ENCODE measurements at places on chromosomes 6 and 20. TPM values are rescaled to one million over a fixed set of nuclear protein-coding genes. Genes with fewer than 3 reads are reported as not detected.

The OLIG3 gene
- not detected for total RNA-seq

The PHACTR3 gene
- total RNA-seq = not detected

The PI3 gene
- 1.8 TPM for total RNA-seq

The BPIFB2 gene
- not detected for total RNA-seq

The TAB2 gene
- total RNA-seq = 98.8 TPM

The RNF39 gene
- not detected for total RNA-seq

- no peak for DNase-seq
Observed at GRCh38 chr20:21172626-21173025, 46.7 kb downstream of the KIZ start.

DNA sequence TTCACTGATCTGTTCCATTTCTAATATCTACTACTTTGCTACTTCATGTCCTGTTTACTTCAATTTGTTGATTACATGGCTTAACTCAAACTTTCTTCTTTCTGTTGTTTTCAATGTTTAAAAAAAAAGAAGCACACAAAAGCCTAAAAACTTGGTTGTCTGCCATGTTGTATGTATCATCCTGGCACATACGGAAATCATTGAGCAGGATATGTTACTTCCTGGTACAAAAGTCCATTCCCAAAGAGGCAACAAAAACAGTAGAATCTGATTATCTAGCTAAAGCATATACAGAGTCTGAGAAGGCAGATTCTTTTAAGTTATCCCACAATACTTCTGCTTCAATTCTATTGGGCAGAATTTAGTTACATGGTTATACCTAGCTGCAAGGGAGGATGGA, 14.5 kb upstream of the COL12A1 start:
- DNase-seq = no peak

DNA sequence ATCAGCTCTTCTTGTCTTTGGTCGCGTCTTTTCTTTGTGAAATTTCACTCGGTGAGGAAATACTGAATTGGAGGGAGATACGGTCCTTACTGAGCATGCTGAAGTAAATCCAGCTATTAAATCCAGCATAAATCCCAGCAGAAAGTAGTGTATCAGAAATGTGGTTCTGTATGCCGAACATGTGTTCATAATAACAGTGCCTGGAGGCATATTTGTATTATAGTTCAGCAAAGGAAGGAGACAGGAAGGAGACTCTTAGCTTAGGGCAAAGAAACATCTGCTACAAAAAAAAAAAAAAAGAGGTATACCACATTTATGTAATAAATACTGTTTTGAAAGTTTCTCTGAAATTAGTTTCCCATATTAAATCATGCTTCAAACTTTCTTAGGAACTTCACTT, 211.8 kb downstream of the PLCB4 start:
- no peak for DNase-seq

DNA sequence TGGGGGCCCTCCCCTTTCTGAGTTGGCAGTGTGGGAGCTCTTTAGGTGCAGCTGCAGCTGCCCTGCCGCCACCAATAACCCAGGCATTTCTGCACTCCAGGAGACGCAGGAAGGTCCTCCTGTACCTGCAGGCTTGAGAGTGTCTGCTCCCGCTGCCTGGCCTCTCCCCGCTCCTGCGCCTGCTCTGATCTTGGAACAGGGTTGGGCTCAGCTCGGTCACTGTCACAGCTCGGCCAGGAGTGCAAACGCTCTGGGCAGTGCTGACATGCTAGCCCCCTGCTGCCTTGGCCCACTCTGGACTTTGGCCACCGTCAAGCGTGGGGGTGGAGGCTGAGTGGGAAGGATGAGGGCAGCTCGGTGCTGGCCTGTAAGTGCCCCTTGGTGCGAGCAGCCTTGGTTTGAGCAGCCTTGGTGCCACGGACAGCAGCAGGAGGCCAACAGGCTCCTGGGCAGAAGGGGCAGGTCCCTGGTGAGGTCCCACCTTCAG, 738.1 kb upstream of the GJE1 start:
- DNase-seq = no peak

DNA sequence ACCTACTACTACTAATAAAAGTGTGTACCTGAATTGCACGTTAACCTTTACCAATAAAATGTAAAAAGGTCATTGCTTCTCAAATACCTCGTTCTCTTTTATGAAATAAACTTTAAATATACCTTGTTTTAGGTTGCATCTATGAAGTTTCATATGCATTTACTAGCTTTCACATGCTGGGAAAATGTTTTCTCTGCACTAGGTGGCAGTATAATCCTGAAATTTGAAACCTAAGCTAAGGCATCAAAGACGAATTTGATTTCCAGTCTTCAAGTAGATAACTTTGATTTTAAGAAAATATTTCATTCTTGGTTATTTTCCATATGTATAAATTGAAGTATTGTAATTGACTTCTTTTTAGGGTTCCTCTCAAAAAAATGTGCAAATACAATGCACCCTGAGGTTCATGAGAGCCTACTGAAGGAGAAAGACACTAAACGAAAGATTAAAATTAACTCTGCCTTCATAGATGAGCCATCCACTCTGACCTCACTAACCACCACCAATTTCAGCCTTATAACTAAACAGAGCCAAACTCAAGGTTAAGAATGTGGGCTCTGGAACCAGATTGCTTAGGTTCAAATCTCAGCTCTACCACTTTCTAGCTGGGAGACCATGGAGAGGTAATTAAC, 7.3 kb upstream of the COL9A1 start:
- DNase-seq = no peak
